ENCODE measurements at places on chromosomes 7 and 10.
A peak's percentile ranks its signal among the peaks of the same experiment; 100 is the strongest.

- DNase-seq, result no peak
These were observed 34.0 kb downstream of the CYTH3 start for GRCh38 chr7:6238309-6238925.

- DNase-seq, result no peak
These were observed 391.0 kb downstream of the GFRA1 start for GRCh38 chr10:115882021-115882420.

GRCh38 chr7:42624471-42624870 is 287.4 kb downstream of the C7orf25 start:
- DNase-seq, result peak; percentile 14

DNA sequence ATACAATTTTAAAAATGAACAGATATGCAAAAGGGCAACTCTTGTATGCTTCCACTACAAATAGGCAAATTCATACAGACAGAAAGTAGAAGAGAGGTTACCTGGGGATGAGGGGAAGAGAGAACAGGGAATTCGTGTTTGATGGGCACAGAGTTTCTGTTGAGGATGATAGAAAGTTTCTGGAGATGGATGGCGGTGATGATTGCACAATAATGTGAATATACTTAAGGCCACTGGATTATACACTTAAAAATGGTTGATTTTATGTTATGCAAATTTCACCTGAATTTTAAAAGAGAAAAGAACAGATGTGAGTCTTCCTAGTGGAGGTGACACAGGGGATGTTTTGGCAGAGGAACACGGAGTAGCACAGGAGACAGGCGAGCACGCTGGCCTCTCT is 89.3 kb downstream of the TEX36 start:
- no peak for DNase-seq

DNA sequence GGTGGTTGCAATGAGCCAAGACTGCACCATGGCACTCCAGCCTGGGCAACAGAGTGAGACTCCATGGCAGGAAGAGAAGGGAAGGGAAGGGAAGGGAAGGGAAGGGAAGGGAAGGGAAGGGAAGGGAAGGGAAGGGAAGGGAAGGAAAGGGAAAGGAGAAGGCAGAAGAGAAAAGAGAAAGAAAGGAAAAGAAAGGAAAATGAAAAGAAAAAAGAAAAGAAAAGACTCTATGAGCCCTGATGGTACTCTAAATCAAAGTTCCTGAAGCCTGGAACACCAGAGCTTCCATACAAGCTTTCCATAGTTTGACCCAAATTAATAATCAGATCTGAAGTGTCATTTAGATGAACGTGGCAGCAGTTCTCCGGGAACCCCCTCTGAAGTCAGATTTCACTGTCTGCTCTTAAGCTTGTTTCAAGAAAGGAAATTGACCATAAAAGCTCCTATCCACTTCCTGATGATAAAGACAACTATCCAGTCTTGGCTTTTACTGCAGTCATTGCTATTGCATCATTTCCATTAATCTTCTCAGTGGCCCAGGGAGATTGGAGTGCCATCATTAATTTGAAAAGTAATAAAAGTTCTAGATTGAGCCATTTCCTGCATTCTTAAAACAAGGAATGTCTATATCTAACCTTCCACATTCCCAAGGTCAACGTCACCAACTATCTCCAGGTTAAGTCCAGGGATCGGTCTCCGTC is 44.2 kb upstream of the FRMD4A start:
- DNase-seq, result peak; percentile 71

- peak; percentile 30 for DNase-seq
These were observed 995 bp upstream of the INPP5F start for GRCh38 chr10:119724593-119725516.

GRCh38 chr7:66013938-66014337 is 31.9 kb upstream of the GUSB start:
- peak; percentile 30 for DNase-seq

DNA sequence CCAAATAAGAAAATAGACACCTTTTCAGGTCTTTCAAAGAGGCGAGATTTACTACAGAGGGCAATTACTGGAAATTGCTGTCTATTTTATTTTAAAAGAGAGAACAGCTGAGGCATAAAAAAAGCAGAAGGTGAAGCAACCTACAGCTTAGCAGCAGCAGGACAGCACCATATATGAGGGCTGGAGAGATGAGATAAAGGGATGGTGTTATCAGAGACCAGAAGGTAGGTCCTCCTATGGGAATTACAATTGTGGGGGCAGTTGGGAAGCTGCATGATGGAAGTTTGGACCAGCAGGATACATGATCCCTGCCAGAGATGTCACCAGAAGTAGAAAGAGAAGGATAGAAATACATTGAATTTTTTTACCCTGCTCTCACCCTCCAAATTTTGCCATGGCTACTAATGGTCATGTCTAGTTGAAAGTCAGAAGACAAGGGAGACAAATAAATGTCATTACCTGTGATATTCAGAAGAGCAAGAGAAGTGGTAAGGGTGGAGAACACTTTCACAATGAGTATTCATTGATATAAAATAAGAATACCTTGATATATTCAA is 77.2 kb upstream of the CALCR start:
- no peak for DNase-seq

DNA sequence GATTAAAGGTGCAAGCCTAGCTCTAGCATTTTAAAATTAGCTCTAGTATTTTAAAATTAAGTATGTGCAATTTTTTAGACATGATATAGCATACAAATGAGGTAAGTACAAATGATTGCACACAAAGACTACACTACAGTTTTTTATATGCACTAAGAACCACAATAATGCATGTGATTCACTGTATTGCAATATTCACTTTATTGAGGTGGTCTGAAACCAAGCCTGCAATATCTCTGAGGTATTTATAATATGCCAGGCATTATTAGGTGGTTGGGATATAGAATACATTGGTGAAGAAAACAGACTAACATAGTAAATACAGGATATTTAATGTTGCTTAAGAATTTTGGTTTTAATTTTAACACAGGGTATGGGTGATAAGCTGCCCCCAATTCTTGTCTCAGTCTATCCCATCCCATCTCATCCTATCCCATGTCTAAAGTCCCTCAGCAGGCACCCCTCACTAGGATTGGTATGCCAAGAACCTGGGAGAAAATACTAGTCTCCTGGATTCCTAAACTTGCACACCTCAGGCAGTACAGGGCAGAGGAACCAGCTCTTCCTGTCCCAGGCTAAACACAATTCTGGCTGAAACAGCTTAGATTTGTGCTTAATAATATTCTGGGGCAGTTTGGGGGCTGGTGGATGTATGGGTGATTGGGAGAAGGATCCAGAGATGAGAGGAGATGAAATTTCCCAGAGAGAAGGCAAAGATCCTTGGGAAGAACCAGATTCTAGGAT is 90.4 kb downstream of the HIPK2 start:
- DNase-seq, result no peak

GRCh38 chr10:34875061-34875460 is 60.0 kb upstream of the PARD3 start:
- no peak for DNase-seq

GRCh38 chr7:28732071-28732869 is 225.9 kb downstream of the TRIL start:
- peak; percentile 39 for DNase-seq

DNA sequence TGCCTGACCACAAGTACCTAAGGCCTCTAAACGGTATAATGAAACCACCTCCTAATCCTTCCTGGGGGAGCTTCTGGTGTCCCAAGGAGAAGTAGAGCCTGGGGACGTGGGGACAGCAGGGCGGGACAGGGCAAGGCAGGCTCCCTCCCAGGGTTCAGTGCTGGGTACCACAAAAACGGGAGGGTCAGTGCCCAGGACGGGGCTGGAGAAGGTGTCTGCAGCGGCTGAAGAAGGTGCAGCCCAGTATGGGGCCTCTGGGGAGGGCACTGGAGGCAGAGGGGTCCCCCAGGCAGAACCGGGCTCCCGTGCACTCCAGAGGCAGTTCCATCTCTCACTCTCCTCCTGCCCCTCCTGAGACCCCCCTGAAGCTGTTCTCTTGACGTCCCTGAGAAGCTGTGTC is 46.2 kb downstream of the DPYSL4 start:
- no peak for DNase-seq

GRCh38 chr7:93678185-93678584 is 103.7 kb upstream of the CALCR start:
- no peak for DNase-seq

- no peak for DNase-seq
These were observed 48.6 kb downstream of the PARP12 start for GRCh38 chr7:140014123-140014522.

GRCh38 chr7:115005953-115006352 is 84.1 kb downstream of the MDFIC start:
- no peak for DNase-seq

DNA sequence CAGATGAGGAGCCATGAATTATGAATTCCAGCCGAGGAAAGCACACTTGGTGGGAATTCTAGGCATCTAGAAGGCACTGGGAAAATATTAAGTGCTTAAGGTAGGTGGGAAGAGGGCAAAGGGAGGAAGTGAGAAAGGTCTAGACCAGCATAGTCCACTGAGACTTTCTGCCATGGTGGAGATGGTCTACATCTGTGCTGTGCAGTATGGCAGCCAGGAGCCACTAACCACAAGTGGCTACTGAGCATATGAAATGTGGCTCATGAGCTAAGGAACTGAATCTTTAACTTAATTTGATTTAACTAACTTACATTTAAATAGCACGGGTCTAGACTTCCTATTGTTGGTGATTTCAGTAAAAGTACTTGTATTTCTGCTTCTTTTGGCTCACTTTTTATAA is 82.5 kb upstream of the SEM1 start:
- no peak for DNase-seq

GRCh38 chr7:101688183-101688831 is 59.2 kb upstream of the MYL10 start:
- peak; percentile 72 for DNase-seq

GRCh38 chr10:86402283-86402941 is 35.8 kb upstream of the GRID1 start:
- DNase-seq, result peak; percentile 37

- no peak for DNase-seq
These were observed 24.5 kb downstream of the SPOCK2 start for GRCh38 chr10:72063703-72064391.

GRCh38 chr7:71266912-71267311 is 135.0 kb downstream of the GALNT17 start:
- no peak for DNase-seq

GRCh38 chr10:43211030-43211429 is 55.8 kb downstream of the RASGEF1A start:
- peak; percentile 29 for DNase-seq

DNA sequence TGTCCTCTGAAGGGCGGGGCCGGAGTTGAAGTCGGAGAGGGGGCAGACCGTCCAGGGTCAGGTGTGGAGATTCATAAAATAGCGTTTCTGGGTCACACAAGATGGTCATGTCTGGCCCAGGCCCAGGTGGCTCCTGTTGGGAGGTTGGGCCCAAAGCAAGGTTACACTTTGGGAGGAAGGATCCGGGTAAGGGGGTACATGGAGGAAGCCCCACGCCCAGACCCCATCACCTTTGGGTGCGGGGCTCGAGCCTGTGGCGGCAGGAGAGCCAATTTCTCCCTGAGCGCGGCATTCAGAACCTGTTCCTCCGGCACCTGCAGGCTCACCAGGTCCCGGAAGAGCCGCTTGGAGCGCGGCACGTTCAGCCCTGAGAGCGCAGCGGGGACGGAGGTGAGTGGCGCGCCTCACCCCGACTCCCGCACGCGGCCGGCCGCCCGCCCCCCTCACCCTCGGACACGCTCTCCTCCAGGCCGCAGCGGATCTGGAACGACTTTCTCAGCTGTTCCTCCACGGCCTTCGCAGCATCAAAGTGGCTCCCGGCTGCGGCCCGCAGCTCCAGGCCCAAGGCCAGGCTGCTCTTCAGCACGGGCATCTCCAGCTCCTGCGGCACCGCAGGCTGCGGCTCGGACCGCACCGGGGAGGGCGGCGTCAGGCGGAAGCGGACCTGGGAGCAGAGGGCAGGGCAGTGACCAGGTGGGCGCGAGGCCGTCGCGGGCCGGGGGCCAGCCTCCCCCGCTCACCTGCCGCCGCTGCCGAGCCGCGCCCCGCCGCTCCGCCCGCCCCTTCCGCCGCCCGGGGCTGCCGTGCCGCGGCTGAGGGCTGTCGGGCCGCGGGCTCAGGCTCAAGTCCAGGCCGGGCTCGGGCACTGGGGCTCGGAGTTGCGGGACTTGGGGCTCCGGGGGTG is 644 bp downstream of the PPP1R35 start:
- DNase-seq, result peak; percentile 31

DNA sequence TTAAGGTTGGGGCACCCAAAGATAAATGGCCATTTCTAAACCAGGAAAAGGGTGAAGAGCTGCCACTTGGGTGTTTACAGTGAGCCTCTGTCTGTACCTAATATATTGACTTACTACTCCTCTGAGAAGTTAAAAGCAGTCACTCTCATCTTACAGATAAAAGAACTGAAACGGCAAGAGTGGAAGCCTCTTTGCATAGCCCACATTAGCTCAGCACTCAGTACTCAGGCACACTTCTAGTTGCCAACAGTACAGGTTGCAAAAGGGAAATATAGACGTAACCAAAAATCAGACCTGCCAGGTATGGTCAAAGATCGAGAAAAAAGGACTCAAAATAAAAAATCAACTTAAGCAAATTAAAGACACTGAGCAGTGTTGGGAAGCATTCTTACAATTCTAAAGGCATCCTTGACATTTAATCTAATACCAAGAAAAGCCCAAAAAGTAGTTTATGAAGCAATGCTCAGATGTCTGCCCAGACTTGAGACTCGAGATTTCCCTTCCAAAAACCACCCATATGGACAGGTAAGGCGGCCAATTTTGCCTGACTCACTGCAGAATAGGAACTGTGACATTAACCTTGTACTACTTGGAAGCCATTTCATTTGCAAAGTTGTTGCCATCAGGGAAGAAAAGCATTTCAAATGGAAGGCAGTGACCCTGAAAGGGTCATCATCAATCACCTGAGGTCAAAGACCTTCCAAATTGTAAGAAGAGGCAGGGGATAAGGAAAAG is 139.3 kb downstream of the SLC25A13 start:
- DNase-seq, result no peak

- DNase-seq, result no peak
These were observed 667.1 kb upstream of the LRRTM3 start for GRCh38 chr10:66258693-66259092.

- DNase-seq, result no peak
These were observed 64.8 kb upstream of the AHR start for GRCh38 chr7:17233603-17234002.

- no peak for DNase-seq
These were observed 8.0 kb downstream of the PWWP2B start for GRCh38 chr10:132404911-132405462.

GRCh38 chr7:99559175-99559915 is 903 bp downstream of the ZNF655 start:
- DNase-seq, result peak; percentile 44

- no peak for DNase-seq
These were observed 156.1 kb upstream of the TRIM24 start for GRCh38 chr7:138304071-138304320.

- peak; percentile 34 for DNase-seq
These were observed 259.9 kb downstream of the SKIDA1 start for GRCh38 chr10:21265622-21266021.

GRCh38 chr7:140478246-140479061 is 851 bp downstream of the MKRN1 start:
- peak; percentile 38 for DNase-seq

All from EL (cell line).